ENCODE measurements at places on chromosomes 2 and 18. TPM values are rescaled to one million over a fixed set of nuclear protein-coding genes. Genes with fewer than 3 reads are reported as not detected.

- no peaks in the 10 kb centered on the region for H3K27me3 ChIP-seq
- no peaks in the 10 kb centered on the region for H3K36me3 ChIP-seq
- H3K4me3 ChIP-seq, result peak overlapping the region; percentile 53
- no peaks in the 10 kb centered on the region for H3K4me1 ChIP-seq
Observed at GRCh38 chr2:232927793-232928550, 57.9 kb downstream of the SNORC start.

DNA sequence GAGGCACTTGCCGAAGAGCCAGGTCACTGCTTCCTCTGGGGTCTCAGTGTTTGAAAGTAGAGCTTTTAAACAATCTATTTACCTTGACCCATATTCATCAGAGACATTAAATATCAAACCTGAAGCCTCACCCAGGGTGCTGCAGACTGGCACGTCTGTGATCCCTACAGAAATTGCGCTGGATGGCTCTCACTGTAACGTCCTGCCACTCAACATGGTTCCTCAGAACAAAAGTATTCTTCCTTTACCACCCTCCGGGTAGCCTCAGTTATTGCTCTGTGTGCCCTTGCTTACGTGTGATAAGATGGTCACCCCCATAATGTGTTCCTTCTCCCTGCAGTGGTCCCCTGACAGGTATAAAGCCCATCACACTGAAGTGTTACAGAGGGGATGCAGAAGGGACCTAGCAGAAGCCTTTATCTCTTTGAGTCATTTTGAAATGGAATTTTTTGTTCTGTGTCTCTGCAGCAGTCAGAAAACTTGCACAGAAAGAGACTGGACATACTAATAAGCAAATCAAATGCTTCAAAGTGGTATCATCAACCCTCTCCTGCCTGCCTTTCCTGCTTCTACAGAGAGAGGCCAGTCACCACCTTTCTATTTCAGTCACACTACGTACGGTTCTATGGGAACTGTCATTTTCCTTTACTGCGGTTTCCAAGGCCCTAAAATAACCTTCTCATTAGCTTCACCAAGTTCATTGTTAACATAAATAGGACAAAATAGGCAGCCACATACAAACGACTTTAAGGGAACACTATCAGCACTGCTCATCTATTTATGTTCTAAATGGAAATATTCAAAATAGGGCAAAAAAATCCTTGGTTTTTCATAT lies 86.8 kb downstream of the METTL8 start:
- no peak overlapping the region for H3K4me3 ChIP-seq
- peak overlapping the region; percentile 22 for H3K27ac ChIP-seq
- H3K4me1 ChIP-seq, result no peaks in the 10 kb centered on the region
- no peaks in the 10 kb centered on the region for H3K27me3 ChIP-seq
- no peaks in the 10 kb centered on the region for H3K36me3 ChIP-seq

GRCh38 chr2:222554517-222554916 lies 101.4 kb downstream of the FARSB start:
- H3K27me3 ChIP-seq, result no peaks in the 10 kb centered on the region
- H3K4me3 ChIP-seq, result no peak overlapping the region
- no peaks in the 10 kb centered on the region for H3K36me3 ChIP-seq
- DNase-seq, result no peak

- no peaks in the 10 kb centered on the region for H3K4me1 ChIP-seq
- no peaks in the 10 kb centered on the region for H3K27me3 ChIP-seq
- H3K27ac ChIP-seq, result no peak overlapping the region
- DNase-seq, result no peak
- H3K4me3 ChIP-seq, result no peak overlapping the region
- no peaks in the 10 kb centered on the region for H3K36me3 ChIP-seq
Observed at GRCh38 chr2:111678161-111678560, 205.8 kb downstream of the ANAPC1 start.

Gene SNTG2
- 7.4 TPM for total RNA-seq

Measured in breast epithelium (tissue), 4 donors.